ENCODE measurements at places on chromosomes 3 and 15.

GRCh38 chr15:90087454-90088154, 14.7 kb downstream of the IDH2 start:
- no peak for DNase-seq

DNA sequence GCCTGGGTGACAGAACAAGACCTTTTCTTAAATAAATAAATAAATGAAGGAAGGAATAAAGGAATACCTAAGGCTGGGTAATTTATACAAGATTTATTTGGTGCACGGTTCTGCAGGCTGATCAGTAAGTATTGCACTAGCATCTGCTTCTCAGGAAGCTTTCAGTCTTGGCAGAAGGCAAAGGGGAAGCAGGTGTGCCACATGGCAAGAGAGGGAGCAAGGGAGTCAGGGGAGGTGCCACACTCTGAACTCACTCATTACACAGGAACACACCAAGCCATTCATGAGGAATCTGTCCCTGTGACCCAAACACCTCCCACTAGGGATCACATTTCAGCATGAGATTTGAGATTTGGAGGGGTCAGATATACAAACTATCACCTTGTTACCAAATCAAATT, 56.4 kb downstream of the PRKCI start:
- no peak for DNase-seq

- no peak for DNase-seq
Measured at GRCh38 chr15:96330064-96330449, 443 bp upstream of the NR2F2 start.

DNA sequence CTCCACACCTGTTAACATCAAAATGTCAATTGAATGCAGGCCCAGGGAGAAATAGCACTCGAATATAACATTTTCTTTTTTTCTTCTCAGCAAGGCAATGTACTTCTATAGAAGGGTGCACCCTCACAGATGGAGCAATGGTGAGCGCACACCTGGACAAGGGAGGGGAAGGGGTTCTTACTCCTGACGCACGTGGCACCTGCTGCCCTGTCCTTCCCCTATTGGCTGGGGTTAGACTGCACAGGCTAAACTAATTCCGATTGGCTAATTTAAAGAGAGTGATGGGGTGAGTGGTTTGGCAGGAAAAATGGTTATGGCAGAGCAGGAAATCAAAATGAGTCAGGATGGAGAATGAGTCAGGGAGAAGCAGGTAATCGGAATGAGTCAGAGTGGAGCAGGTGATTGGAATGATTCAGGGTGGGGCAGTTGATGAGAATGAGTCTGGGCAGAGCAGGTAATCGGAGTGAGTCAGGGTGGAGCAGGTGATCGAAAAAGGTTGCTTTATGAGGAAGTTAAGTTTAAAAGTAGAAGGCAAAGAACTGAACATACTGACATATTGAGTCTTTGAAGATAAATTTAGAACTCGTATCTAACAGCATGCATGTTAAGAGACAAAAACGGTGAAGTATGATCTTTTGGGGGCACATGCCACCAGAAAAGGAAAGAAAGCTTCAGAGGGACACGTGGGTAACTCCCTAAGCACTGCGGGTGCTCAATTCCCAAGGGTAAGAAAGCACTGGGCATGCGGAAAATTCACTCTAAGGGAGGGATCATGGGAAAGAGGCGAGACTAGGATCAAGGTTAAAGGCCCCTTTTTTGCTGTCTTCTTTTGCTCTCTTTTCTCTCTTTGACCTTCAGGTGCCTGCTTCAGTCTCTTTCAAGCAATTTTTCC, 72.9 kb upstream of the GALNT15 start:
- DNase-seq = no peak

DNA sequence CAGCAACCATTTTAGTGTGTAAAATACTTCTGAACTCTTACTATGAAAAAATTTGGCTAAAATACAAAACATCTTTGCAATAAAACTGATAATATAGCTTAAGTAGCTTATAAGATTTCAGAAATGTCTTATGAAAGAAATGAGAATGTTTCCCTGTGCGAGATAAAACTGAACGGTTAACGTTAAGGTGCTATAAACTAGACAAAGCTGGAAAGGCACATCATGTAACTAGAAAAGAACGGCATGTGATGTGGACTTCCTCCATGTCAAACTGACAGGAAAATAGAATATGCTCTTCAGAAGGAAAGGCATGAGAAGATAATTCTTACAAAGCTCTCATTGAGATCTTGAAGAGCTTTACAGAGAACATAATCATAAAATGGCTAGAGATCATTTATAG, 36.5 kb downstream of the NCK1 start:
- no peak for DNase-seq

GRCh38 chr15:69105451-69105985, 54.9 kb upstream of the GLCE start:
- DNase-seq = no peak

- DNase-seq = no peak
Measured at GRCh38 chr15:83658430-83659416, 4.8 kb downstream of the ADAMTSL3 start.

All from stimulated activated CD4-positive, alpha-beta T cell treated with anti-CD3 and anti-CD28 coated beads, Interleukin-1b, Interleukin-23, amount 100 ng/mL, for 1 hour (primary cell).